ENCODE measurements at places on chromosomes 3 and 15.
A peak's percentile ranks its signal among the peaks of the same experiment; 100 is the strongest.

- DNase-seq, result no peak
These were observed 25.4 kb downstream of the SEMA6D start for GRCh38 chr15:47742742-47743141.

DNA sequence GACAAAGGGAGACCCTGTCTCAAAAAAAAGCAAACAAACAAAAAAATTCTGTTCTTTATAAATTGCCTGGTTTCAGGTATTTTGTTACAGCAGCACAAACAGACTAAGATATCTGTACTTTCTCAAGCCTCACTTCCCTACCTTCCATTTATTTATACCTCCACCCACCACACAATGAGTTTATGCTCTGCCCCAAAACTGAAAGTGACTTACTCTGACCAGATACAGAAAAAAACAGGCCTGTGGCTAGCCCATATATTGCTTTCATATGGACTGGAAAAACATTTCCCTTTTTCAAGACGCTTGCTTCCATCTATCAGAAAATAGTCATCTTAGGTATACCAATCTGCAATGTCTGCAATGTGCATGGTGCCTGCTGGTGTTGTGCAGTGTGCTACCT, 8.7 kb upstream of the GPD1L start:
- no peak for DNase-seq

GRCh38 chr3:113094337-113095221, 103.8 kb downstream of the GTPBP8 start:
- DNase-seq, result no peak

DNA sequence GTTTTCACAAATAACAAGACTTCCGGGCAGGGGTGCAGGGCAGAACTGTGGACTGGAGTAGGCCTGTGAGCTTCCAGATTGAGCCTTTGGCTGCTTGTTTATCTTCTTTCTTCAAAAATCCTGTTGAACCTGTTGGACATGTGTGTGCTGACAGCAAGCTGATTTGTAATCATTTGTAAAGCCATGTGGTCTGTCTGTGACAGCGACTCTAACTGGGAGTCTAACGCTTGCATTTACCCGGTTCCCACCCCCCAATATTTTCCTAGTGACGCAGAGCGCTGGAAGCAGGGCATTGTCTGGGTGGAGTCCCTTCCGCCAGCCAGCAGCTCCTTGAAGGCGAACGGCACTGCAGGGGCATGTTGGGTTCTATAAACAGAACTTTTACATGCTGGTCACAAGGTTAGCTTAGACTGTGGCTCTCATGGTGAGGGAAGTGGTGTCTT, 85.7 kb upstream of the MYZAP start:
- DNase-seq, result peak; percentile 72

- DNase-seq, result no peak
These were observed 32.8 kb downstream of the LOXL1 start for GRCh38 chr15:73959012-73959581.

DNA sequence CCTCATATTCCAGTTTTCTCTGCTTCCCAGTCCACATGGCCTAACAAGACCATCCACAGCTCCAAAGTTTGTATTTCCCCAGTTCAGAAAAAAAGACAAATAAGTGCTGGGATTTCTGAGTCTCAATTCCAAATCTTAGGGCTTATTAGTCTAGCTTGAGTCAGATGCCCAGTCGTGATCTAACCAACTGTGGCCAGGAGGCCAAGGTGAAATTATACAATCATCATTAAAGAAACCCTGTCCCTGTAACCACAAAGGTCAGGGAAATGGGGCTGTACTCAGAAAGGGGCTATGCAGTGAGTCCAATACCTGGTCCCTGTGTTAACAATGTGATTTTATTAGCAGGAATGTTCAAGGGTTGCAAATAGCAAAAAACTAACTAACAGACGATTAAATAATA, 40.5 kb upstream of the MITF start:
- no peak for DNase-seq

DNA sequence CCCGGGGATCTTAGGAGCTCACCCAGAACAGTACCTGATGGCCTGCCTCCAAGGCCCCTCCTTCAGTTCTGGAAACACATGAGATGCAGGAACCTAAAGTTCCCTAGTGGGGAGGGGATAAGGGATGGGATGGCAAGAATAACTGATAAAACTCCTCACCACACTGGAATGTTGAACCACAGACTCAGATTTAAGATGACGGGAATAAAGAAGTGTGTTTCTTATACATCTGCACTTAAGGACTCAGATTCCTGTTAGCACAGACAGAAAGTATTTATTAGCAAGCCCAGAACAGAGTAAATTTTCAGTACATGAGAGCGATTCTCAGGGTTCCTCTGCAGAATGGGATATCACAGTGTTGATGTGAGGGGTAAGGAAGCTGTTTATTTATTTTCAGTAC, 245.2 kb downstream of the TLE3 start:
- peak; percentile 16 for DNase-seq

GRCh38 chr3:80889535-80889934, 871.9 kb downstream of the GBE1 start:
- DNase-seq, result no peak

DNA sequence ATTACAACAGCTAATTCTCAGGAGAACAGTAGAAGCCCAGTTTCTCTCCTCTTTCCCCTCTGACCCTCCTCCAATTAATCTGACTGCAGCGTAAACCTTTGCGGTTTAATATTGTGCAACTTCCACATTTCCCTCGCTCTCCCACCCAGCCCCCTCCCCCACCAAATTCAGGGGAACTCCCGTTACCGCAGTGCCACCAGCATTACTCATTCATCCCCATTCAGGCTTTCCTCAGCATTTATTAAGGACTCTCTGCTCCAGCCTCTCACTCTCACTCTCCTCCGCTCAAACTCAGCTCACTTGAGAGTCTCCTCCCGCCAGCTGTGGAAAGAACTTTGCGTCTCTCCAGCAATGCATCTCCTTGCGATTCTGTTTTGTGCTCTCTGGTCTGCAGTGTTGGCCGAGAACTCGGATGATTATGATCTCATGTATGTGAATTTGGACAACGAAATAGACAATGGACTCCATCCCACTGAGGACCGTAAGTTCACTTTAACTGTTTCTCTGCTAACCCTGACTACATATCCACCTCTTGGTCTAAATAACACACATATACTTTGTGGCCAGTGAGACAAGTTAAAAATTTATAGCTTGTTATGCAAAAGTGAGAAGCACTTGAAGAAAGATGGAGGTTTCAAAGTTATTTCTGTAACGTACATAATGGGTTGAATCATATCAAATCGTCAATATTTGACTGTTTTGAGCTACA, at the start of gene PTX3:
TSS of gene PTX3 (plus strand) at position 268 of the 709 bp plus-strand sequence. CDS start at position 352, 84 bp downstream.
- DNase-seq, result peak; percentile 67

GRCh38 chr3:164230385-164231094, 847.8 kb downstream of the SI start:
- DNase-seq, result no peak

GRCh38 chr15:98904544-98904943, 103.0 kb downstream of the PGPEP1L start:
- peak; percentile 81 for DNase-seq

DNA sequence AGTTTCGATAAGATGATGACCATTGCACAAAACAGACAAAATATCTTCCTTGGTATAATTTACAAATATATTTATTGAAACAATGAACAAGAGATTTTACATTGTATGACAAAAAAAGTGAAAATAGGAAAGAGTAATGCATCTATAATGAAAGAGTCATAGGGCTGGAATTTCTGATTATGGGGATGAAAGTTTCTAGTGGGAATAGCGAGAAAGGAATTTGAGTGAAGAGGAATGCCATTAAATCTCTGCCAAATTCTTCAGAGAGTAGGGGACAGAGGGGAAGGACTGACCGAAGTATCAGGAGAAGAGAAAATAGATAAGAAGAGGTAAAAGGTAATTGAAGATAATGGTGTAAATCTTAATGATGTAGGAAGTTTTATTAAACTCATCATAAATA, 125.4 kb downstream of the VGLL3 start:
- DNase-seq, result peak; percentile 38

GRCh38 chr3:42979044-42979972, at the start of gene GASK1A:
GASK1A (plus strand) TSS chr3:42979311; CDS start chr3:42979643, 332 bp downstream.
- peak; percentile 20 for DNase-seq

GRCh38 chr3:122988508-122988907, 39.1 kb downstream of the SEMA5B start:
- no peak for DNase-seq

- DNase-seq, result peak; percentile 91
These were observed 49.7 kb upstream of the POMGNT2 start for GRCh38 chr3:43155464-43156121.

GRCh38 chr15:96515371-96515770, 184.9 kb downstream of the NR2F2 start:
- DNase-seq, result no peak

- DNase-seq, result no peak
These were observed 49.4 kb upstream of the ITGA11 start for GRCh38 chr15:68481321-68481720.

GRCh38 chr3:181555681-181556080, 156.0 kb upstream of the SOX2 start:
- DNase-seq, result no peak
